ENCODE measurements at places on chromosomes 6 and 20.

DNA sequence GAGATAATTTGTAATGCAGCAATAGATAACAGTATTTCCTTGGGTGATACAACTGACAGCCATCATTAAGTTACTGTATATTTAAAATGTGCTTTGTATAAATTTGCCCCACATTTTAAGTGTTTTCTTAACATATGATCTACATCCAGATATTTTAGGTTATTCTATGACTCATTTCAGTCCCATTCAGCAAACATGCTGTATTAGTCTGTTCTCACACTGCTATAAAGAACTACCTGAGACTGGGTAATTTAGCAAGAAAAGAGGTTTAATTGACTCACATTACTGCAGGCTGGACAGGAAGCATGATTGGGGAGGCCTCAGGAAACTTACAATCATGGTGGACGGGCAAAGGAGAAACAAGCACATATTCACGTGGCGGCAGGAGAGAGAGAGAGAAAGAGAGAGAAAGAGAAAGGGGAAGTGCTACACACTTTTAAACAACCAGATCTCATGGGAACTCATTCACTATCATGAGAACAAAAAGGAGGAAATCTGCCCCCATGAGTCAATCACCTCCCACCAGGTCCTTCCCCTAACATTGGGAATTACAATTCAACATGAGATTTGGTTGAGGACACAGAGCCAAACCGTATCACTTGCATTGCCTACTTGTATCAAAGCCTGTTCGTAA is 9.6 kb upstream of the CHD6 start:
- no peak for DNase-seq

GRCh38 chr6:96089173-96089572 is 73.4 kb downstream of the FUT9 start:
- DNase-seq, result no peak

DNA sequence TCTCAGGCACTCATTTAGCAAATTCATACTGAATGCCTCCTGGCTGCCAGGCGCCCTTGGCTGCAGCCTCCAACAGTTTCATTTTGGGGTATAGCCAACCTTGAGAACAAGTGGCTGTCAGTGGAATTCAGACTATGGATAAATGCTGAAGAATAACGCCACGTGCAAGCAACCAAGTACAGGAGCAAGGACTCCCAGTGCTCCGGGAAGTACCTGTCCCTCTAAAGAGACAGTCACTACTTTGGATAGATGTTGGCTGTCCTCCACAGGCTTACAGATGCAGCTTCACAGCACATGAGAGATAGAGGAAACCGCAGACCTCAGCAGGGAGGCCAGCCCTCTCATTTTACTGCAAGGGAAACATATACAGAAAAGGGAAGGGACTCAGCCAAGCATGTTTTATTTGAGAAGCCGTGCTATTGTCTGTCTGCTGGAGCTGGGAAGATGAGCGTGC is 658.2 kb downstream of the PTPRT start:
- no peak for DNase-seq

DNA sequence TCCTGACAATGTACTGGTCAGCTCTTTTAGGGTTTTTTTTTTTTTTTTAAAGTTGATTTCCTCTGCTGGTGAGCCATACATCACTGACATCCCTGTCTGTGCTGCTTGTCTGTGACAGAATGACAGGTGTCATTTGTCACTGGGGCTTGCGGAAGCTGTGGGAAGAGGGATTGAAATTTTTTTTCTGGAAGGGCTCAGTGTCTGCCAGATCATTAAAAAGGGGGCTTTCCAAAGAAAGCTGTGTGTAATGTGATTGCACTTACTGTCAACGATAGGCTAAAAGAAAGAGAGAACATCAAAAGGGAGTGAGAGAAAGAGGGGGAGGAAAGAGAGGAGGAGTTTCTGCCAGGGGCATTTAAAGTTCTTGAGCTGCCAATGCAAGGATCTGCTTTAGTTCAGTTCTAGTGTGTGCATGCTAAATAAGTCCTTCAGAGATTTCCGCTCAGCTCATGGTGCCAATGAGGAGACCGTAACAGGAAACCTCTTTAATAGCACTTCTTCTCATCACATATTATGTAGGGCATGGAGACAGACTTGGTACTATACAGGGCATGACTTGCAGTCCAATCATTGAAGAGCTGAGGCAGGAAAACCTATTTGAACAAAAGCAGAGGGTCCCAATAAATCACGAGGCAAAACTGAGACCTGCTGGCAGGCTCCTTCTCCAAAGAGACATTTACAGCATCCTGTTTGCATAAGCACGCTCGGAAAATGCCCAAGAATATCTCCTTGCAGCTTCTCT is 177.2 kb downstream of the TSHZ2 start:
- no peak for DNase-seq

- no peak for DNase-seq
Observed at GRCh38 chr20:2023151-2023550, 29.3 kb upstream of the PDYN start.

- peak; percentile 82 for DNase-seq
Observed at GRCh38 chr20:63498960-63499337, at the start of gene EEF1A2. Gene EEF1A2, minus strand, starts transcription at chr20:63499083. Its CDS starts 1,320 bp downstream, at chr20:63497763.

Measured in BE2C (cell line).